ENCODE measurements at places on chromosomes 2 and 18. TPM values are rescaled to one million over a fixed set of nuclear protein-coding genes. Genes with fewer than 3 reads are reported as not detected.

CPLX4 gene
- not detected for total RNA-seq

DNA sequence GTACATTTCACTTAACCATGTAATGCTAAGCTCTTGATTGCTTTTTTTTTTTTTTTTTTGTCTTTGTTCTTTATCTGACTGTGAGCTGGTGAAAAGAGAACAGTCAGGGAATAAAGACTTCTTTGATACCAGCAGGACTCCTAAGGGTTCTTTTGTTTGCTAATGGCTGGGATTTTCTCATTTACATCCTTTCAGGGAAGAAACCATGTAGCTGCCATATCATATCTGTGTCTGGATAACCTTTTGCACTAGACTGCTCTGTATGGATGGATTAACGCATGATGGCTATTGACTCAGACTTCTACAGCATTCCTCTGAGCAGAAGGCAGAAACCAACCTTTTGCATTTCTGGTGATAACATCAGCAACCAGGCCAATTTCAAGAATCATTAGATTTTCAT is 504.0 kb downstream of the LRRTM4 start:
- DNase-seq: no peak

DNA sequence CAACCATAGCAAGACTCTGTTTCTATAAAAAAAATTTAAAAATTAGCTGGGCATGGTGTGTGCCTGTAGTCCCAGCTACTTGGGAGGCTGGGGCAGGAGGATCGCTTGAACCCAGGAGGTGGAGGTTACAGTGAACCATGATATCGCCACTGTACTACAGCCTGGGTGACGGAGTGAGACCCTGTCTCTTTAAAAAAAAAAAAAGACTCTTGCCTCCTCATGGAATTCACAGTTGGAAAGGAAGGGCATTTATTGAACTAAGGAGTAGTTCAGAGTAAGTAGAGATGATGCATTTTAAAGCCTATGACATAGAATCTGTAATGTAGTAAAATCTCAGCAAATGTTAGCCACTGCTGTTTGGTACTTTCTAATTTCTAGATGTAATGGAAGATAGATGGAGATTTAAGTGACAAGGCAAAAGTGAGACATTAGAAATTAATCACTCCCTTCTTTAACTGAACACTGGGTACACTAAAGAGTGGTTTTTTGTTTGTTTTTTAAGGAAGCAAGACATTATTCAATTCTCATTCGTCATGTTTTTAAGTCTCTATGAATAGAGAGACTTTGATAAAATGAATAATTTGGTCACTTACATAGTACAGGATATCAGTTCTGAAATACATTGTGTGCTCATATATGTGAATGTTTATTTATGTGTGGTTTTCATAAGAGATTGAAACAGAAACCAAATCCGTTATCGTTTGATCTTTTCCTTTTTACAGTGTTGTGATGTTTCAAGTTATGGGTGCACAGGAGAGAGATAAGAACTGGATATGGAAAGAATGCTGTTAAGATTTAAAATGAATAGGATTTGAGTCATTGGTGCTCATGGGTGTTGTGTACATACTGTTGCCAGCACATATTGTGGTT is 186.1 kb upstream of the STON1 start:
- DNase-seq: no peak

DNA sequence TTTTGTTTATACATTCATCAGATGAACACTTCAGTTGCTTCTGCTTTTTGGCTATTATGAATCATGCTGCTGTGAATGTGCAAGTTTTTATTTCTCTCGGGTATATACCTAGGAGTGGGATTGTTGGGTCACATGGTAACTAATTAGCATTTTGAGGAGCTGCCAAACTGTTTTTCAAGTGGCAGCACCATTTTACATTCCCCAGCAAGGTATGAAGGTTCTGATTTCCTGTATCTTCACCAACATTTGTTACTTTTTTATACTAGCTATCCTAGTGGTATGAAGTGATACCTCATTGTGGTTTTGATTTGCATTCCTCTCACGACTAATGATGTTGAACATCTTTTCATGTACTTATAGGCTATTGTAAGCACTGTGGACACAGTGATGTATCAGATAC is 53.9 kb downstream of the DYNC1I2 start:
- no peak for DNase-seq

UGT1A7 gene
- total RNA-seq: not detected
